ENCODE measurements at places on chromosomes 7 and 10. TPM values are rescaled to one million over a fixed set of nuclear protein-coding genes. Genes with fewer than 3 reads are reported as not detected.

The GIMAP2 gene
- total RNA-seq, result 3.1 TPM

The FAM25G gene
- not detected for total RNA-seq

DNA sequence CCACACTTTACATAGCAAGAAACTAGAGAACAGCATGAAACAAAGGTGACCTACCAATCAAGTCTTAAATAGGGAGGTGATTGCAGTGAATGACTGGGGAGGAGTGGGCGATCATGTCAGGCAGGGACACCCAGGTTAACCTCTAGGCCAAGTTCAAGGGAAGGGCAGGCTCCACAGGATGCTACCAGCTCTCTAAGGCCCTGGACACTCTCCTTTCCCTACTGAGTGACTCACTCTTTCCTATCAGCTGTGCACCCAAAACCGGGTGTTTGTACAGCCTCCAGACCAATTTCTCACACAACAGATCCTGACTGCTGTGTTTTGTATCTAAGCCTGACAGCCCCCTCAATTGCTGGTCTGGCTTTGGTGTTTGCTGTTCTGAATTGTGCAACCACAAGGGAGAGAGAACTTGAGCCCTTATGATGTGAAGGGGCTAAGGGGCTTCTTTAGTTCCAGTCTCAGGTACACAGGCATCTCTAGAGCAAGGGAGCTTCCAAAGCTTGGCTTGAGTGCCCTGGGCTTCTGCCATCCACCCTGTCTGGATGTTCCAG lies 107.8 kb downstream of the TBXAS1 start:
- DNase-seq, result no peak

GRCh38 chr10:131210181-131210580 lies 101.3 kb downstream of the TCERG1L start:
- no peak for DNase-seq

GRCh38 chr7:83532219-83532618 lies 116.7 kb downstream of the SEMA3E start:
- DNase-seq, result no peak

GRCh38 chr7:1496531-1497292 lies 7.5 kb downstream of the INTS1 start:
- no peak for DNase-seq

- no peak for DNase-seq
These were observed 1.1 kb upstream of the EGR2 start for GRCh38 chr10:62817121-62817765.

DNA sequence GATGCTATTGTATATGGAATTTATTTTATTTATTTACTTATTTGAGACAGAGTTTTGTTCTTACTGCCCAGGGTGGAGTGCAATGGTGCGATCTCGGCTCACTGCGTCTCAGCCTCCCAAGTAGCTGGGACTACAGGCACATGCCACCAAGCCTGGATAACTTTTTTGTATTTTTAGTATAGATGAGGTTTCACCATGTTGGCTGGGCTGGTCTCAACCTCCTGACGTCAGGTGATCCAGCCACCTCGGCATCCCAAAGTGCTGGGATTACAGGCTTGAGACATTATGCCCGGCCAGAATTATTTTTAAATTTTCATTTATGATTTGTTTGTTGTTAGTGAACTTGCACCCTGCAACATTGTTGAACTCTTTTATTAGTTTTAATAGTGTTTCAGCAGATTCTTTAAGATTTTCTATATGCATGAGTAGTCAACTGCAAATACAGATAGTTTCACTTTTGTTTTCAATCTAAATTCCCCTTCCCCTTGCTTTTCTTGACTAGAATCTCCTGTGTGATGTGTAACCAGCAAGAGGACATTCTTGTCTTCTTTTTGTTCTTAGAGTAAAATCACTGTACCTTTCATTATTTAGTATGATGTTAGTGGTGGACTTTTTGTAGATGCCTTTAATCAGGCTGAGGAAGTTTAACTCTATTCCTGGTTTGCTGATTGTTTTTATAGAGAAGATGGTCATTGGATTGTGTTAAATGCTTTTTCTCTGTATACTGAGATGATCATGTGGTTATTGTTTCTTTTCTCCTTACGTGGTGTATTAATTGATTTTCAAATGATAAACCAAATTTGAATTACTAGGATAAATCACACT lies 27.8 kb downstream of the ZNF33A start:
- DNase-seq, result no peak

- DNase-seq, result no peak
These were observed at the start of gene CDK5 for GRCh38 chr7:151057506-151057988. CDK5 (minus strand) TSS chr7:151057897; CDS start chr7:151057848, 49 bp downstream.

GRCh38 chr7:12490107-12490688 lies 80.3 kb upstream of the SCIN start:
- DNase-seq, result peak; percentile 10

DNA sequence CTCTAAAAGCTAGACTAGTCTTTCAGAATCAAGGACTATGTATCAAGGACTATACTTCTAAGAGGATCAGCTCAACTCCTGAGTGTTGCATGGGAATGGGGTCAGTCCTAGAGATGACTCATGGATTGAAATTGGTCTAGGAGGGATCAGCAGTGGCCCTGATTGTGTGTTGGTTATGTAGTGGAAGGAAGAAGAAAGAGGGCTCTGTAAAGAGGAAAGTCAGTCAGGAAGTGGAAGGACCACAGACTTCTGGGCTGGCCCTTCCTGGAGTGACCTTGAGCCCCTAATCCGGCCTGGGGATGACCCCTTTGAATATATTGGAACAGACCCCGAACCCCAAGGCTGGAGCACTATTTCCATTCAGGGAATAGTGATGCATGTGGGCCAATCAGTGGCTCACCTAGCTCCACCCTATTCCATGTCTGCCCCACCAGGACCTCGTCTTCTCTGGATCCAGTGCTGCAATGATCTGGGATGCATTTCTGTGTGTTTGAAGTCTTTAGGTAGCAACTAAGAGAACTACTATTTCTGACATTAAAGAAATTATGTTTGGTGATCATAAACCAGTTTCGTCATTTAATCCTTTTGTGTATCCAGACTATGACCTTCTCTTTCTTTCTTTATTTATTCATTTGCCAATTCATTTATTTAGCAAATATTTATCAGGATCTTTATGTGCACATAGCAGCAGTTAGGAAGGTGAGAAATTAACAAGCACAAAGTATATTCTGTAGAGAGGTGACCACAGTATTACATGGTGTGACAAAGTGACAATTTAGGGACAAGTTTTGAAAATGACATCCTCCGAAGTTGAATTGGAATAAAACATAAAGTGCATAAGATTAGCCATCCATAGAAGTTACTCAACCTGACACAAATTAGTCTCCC lies 48.6 kb upstream of the KIF5B start:
- DNase-seq, result no peak

GRCh38 chr7:103076764-103077163 lies 1.8 kb downstream of the ARMC10 start:
- DNase-seq, result no peak

- no peak for DNase-seq
These were observed 47.0 kb upstream of the LAMB1 start for GRCh38 chr7:108049962-108050361.

- DNase-seq, result no peak
These were observed 68.5 kb upstream of the EEPD1 start for GRCh38 chr7:36084485-36085091.

DNA sequence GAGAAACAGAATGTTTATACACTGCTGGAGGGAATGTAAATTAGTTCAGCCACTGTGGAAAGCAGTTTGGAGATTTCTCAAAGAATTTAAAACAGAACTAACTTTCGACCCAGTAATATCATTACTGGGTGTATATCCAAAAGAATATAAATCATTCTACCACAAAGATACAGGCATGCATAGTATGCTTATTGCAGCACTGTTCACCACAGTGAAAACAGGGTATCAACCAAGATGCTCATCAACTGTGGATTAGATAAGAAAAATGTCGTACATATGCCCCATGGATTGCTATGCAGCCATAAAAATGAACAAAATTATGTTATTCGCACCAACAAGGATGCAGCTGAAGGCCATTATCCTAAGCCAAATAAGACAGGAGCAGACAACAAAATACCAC lies 343.1 kb upstream of the KCND2 start:
- no peak for DNase-seq

DNA sequence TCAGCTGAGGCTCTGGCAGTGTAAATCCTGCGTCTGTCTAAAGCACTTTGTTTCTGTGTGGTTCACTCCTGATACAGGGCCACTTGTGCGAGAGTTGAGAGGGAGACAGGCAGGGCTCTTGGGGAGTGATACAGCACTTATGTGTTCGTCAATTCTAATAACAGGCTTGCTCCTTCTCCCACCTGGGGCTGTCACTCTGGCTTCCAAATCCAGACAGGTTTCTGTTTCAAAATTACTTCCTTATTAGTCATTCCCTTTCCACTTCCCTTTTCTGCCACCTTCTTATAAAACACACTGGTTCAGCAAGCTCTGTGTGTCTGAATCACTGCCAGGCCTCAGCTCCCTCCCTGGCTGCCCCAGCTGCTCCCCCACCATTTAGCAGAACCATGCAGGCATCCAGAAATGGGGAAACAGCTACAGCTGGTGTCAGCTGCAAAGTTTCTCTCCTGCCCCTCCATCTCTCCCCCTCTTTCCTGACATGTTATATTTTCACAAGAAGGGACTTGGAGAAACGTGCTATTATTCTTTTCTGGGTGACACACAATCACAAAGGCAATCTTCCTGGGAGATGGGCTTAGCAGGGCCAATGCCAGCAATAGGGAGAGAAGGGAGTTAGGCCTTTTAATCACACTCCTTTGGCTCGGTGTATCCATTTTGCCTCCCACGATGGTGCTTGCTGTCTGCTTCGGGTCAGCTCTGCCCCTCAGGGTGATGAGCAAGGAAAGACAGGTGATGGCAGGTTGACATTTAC lies 58.4 kb upstream of the ZNRF2 start:
- peak; percentile 62 for DNase-seq

DNA sequence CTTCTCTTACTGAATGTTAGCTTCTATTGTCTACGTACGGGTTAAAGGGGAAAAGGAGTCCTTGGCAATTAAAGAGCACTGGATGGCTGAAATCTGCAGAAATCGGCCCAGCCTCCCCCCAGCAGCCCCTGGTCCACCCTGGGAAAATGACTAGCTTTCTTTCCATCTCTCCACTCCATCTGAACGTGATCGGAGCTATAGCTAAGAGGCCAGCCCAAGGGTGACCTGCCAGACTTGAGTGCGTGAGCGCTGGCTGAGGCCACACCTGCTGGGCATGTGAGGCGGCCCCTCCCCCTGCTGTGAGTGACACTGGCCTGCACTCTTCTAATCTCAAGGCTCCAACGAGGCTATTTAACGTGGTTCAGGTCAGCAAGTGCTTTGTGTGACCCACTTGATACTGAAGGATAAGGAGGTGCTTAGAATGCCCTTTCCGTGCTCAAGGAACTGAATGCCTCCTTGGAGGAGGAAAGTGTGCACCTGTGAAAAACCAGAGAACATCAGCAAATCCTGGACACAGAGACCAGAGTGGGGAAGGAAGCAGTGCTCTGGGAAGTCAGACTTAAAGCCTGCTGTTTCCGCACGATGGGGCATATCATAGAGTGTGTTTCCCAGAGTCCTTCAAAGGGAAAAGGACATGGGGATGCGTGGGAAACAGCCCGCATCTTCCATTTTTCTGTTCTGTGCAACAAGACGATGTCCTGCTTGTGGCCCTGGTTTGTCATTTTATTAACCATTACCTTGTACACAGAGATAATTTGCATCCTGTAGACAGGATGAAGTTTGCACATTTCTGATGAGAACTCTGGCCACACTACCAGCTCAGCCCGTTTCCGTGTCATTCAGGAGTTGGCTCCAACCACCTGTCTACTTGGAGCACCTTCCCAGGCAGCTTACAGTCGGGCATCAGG lies 12.5 kb upstream of the MNX1 start:
- DNase-seq, result no peak

DNA sequence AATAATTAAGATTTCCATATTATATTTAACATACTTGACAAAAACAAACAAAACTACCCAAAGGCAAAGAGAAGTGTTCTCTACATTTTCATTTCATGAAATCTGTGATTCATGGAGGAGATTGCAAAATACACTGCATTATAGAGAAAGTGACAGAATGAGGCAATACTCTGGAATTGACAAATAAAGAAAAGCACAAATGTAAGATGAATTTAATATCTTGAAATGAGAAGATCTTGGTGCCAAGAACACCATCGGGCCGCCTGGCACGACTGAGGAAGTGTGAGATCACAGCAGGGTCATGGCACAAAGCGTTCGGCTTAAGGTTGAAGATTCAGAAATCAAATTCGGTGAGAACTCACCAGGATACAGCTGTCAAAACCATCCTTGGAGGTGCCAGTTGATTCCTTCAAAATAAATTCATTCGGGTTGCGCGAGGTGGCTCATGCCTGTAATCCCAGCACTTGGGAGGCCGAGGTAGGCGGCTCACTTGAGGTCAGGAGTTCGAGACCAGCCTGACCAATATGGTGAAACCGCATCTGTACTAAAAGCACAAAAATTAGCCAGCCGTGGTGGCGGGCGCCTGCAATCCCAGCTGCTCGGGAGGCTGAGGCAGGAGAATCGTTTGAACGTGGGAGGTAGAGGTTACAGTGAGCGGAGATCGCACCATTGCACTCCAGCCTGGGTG lies 174.0 kb upstream of the PFKP start:
- no peak for DNase-seq

DNA sequence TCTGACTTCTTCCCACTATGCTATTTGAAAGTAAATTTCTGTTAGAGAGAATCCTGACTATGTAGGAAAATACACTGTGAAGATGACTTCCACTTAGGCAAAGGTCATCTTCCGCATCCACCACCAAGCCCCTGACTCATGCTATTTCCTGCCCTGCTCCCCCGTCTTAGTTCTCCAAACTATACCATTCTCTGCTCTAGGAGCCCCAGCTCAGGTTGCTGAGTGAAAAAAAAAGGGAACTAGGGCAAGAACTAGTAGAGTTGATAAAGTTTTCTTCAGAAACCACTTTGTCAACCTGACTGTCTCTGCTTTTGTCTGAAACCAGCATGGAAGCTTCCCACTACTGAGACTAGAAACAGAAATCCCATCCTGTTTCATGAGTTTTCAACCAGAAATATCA lies 96.9 kb downstream of the EVX1 start:
- no peak for DNase-seq

GRCh38 chr10:133247681-133248333 lies 10.2 kb downstream of the VENTX start:
- DNase-seq, result no peak

DNA sequence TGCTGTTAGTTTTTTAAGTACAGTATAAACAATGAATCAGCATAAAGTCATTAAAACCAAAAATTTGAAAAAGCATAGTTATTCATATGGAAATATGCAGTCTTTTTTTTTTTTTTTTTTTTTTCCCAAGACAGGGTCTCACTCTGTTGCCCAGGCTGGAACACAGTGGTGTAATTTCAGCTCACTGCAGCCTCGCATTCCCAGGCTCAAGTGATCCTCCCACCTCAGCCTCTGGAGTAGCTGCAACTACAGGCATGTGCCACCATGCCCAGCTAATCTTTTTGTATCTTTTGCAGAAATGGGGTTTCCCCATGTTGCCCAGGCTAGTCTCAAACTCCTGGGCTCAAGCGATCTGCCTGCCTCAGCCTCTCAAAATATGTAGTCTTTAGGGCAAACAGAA lies 182.0 kb downstream of the SEMA3E start:
- no peak for DNase-seq

DNA sequence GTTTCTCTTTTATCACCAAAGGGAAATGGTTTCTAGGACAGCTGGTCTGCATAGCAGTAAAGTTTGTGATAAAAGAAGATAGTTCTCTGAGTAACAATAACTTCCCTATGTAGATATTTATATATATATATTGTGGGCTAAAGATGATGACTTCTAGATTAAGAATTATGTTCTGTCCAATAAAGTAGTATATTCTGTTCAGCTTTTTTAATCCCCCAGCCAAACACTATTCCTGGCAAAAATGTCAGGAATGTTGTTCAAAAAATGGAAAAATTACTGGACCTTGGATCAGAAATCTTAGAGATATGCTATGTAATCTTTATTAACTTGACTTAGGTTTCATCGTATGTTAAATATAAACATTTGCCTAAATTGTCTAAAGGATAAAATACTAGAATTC lies 136.3 kb upstream of the GNAI1 start:
- no peak for DNase-seq

- DNase-seq, result no peak
These were observed 52.5 kb downstream of the LAMB4 start for GRCh38 chr7:108077709-108078108.
